ENCODE measurements at places on chromosomes 2 and 18. TPM values are rescaled to one million over a fixed set of nuclear protein-coding genes. Genes with fewer than 3 reads are reported as not detected.

- H3K27me3 ChIP-seq = no peaks in the 10 kb centered on the region
- DNase-seq = no peak
- no peak overlapping the region for H3K27ac ChIP-seq
Measured at GRCh38 chr2:159051133-159051532, 82.7 kb downstream of the TANC1 start.

DNA sequence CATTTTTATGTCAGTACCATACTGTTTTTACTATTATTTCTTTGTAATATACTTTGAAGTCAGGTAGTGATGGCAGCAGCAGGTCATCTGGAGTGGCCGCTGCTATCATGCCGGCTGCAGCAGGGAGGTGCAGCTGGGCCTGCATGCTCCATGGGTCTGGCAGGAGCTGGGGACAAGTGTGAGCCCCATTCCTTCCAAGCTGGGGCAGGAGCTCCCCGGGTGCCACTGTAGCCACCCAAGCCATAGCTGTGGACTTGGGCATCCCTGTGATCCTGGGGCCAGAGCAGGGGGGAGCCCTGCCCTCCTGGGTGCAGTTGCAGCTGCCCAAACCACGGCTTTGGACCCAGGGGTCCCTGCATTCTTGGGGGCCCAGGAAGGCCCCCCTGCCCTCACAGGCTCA is 59.2 kb downstream of the CSRNP3 start:
- no peaks in the 10 kb centered on the region for H3K36me3 ChIP-seq
- H3K4me3 ChIP-seq = no peak overlapping the region
- no peak for DNase-seq
- H3K27ac ChIP-seq = no peak overlapping the region
- no peaks in the 10 kb centered on the region for H3K4me1 ChIP-seq
- no peaks in the 10 kb centered on the region for H3K27me3 ChIP-seq

DNA sequence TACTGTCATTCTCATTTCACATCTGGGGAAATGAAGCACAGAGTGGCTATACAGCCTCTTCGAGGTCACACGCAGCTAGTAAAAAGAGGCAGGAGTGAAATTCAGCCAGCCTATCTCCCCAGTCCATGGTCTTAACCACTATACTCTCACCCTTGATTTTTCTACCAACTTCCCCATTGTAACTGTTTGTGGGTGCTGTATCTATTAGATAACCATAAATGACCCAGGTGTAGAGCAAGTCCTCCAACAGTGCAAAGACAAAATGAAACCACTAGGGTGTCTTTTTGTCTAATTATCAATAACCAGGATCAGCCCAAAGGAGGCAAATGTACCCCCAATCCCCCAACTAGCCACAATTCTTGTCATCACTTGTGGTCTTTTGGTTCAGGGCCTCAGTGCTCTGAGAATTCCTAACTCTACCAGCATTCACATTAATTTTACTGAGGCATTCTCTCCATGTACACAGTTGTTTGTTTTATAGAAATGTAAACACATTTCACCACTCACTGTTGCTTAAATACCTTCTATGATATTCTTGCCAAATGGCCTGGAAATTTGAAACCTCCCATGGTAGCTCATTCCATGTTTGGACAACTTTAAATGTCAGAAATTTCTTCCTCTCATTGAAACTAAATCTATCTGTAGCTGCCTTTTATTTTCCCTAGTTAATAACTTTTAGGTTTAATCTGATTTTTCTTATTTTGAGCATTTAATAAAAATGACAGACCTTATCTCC is 58.7 kb downstream of the SLC40A1 start:
- no peak for DNase-seq
- peaks cover 12% of the 10 kb centered on the region for H3K4me1 ChIP-seq
- H3K36me3 ChIP-seq = no peaks in the 10 kb centered on the region
- H3K27ac ChIP-seq = peak overlapping the region; percentile 83
- H3K27me3 ChIP-seq = no peaks in the 10 kb centered on the region

DNA sequence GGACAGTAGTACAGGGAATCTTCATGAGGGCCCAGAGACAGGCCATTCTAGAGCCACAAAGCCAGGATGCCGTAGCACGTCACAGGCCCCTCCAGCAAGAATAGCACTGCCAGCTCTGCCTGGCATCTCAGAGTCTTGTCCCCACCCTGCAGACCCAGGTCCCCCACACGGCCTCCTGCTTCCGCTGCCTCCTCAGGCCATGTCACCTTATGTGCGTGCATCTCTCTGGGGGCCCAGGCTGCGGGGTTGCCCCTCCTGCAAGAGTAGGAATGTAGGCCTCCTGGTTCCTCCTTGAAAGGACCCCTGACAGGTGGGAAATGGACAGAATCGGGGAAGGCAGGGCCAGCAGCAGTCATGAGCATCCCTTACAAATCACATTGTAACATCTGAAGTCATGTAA is 49.8 kb downstream of the ADI1 start:
- H3K36me3 ChIP-seq = no peaks in the 10 kb centered on the region
- no peaks in the 10 kb centered on the region for H3K4me1 ChIP-seq
- DNase-seq = no peak
- H3K4me3 ChIP-seq = no peak overlapping the region

DNA sequence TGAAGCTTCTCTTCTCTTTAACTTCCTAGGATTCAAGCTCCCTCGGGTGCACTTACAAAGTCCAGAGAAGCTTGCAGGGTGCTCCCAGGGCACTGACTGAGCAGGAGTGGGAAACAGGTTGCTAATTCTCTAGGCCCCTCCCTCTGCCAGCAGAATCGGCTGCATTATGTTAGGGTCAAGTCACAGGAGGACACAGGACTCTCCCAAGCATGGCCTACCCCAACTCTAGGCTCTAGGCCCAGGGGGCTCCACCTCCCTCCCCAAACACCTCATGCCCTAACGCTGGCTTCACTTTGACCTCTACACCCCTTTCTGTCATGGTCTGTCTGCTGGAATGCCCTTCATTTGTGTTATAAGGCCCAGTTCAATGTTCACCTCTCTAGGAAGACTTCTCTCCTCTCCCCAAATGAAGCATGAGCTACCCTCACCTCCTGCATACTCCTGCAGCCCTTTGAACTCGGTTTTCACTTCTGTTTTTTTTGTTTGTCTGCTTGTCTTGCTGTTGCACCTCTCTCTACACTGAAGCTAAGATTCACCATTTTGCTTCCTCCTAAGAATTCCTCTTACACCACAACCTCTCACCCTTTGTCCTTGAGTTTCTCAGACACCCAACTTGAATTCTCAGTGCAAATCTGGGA is 521.8 kb upstream of the ID2 start:
- H3K4me1 ChIP-seq = no peaks in the 10 kb centered on the region
- no peak for DNase-seq
- H3K36me3 ChIP-seq = no peaks in the 10 kb centered on the region
- peak overlapping the region; percentile 78 for H3K27ac ChIP-seq
- no peaks in the 10 kb centered on the region for H3K27me3 ChIP-seq
- no peak overlapping the region for H3K4me3 ChIP-seq

DNA sequence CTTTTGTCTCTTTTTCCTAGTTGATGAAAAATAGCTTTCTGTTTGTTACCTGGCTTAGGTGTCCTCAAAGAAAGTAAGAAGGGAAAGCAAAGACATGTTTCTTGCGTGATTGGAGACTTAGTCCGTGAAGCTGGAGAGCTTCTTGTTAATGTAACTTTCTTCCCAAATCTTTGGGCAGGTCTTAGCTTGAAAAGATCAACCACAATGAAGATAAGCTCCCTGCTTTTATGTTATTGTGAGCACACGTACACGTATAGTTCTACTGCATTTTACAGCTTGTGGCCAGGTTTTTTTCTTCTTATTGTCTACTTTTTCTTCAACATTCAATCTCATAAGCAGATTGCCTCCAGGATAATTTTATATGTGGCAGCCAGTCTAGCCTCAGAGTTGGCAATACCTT is 99.8 kb downstream of the DIS3L2 start:
- H3K4me1 ChIP-seq = no peaks in the 10 kb centered on the region
- H3K27ac ChIP-seq = no peak overlapping the region
- DNase-seq = no peak
- no peaks in the 10 kb centered on the region for H3K36me3 ChIP-seq
- H3K4me3 ChIP-seq = no peak overlapping the region
- no peaks in the 10 kb centered on the region for H3K27me3 ChIP-seq

DNA sequence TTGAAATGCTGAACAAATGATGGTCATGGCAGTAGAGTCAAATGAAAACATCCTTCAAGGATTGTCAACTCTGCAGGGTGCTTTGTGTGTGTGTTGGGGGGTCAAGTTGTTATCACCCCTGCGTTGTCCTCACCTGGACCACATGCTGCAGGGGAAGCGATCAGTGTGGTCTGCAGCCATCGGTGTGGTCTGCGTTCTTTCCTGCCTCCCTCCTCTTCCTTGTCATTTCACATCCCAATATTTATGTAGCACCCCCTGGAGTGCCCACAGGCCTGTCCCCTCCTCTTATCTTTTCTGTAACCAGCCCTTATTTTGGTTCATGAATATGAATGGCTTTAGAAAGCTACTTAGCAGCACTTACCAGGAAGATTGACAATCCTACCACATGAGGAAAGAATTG is 38.9 kb downstream of the UGP2 start:
- H3K27ac ChIP-seq = no peak overlapping the region
- H3K4me1 ChIP-seq = no peaks in the 10 kb centered on the region
- H3K36me3 ChIP-seq = peaks cover 1% of the 10 kb centered on the region
- H3K27me3 ChIP-seq = no peaks in the 10 kb centered on the region
- no peak overlapping the region for H3K4me3 ChIP-seq

WDR43 gene
- 22.4 TPM for total RNA-seq
